ENCODE measurements at places on chromosomes 13 and 19. TPM values are rescaled to one million over a fixed set of nuclear protein-coding genes. Genes with fewer than 3 reads are reported as not detected.
A peak's percentile ranks its signal among the peaks of the same experiment; 100 is the strongest.

GRCh38 chr19:33818411-33818810 lies 21.7 kb downstream of the KCTD15 start:
- H3K4me1 ChIP-seq = peaks cover 16% of the 10 kb centered on the region
- peaks cover 3% of the 10 kb centered on the region for H3K36me3 ChIP-seq
- H3K27me3 ChIP-seq = no peaks in the 10 kb centered on the region
- H3K27ac ChIP-seq = no peak overlapping the region

NOSIP gene
- 63.5 TPM for total RNA-seq

PRR36 gene
- 0.13 TPM for total RNA-seq

ZNF667 gene
- 21.3 TPM for total RNA-seq

SYNE4 gene
- total RNA-seq = 15.4 TPM

- H3K4me1 ChIP-seq = no peaks in the 10 kb centered on the region
- no peak overlapping the region for H3K4me3 ChIP-seq
- no peaks in the 10 kb centered on the region for H3K27me3 ChIP-seq
- DNase-seq = no peak
- H3K27ac ChIP-seq = no peak overlapping the region
- H3K36me3 ChIP-seq = no peaks in the 10 kb centered on the region
These were observed 55.1 kb upstream of the CLDN10 start for GRCh38 chr13:95497381-95497807.

IGLON5 gene
- not detected for total RNA-seq

RFPL4A gene
- not detected for total RNA-seq

ZFP28 gene
- total RNA-seq = 9.7 TPM

DNA sequence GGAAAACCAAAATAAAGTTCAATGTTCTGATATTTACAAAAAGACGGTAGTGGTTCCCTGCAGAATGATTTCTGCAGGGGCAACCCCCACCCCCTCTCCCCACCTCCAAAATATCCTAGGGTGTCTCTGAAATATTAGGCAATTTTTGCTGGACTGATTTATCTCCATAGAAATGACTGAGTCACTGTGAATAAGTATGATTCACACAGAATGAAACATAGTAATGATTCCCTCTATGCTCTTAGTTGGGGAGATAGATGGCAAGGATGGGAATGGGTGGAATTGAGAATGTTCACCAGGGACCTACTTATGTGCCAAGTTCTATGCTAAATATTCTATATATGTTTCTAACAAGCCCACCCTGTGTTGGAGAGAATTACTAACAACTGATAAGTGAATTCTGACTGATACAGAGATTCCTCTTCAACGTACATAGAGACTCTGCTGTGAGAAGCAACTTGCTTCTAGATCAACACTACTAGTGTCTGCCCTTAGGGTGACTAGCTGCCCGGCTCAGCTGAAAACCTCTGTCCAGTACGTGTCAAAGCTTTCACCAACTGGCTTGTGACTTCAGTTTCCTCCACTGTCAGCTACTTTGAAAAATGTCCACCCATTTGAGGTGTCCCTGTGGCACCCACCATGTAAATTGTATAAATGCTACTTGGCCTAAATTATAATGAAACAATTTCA lies 38.4 kb upstream of the RAP2A start:
- no peaks in the 10 kb centered on the region for H3K27me3 ChIP-seq
- H3K27ac ChIP-seq = no peak overlapping the region
- DNase-seq = no peak
- H3K4me1 ChIP-seq = peaks cover 4% of the 10 kb centered on the region
- H3K4me3 ChIP-seq = no peak overlapping the region

DNA sequence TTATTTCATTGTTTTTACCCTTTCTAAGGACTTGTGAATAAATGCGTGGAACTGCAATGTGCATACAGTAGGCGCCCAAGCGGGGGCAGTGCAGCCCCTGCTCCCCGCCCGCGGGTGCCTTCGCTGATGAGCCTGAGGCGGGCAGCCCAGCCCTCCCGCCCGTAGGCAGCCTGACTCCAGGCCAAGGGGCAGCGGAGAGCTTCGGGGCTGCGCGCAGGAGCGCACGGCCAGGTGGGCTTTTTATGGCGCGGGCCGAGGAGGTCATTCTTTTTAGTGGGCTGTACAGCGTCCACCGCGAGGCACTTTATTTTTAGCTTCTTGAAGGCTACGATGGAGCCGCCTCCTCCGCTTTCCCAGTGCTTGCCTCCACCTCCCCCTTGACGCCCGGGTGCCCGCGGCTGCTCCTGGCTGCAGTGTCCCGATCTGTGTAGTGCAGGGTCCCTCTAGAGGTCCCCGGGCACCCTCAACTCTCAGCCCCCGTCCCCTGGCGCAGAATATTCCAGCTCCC lies 60.5 kb downstream of the CCNE1 start:
- no peaks in the 10 kb centered on the region for H3K36me3 ChIP-seq
- no peak overlapping the region for H3K27ac ChIP-seq
- H3K4me3 ChIP-seq = no peak overlapping the region
- no peaks in the 10 kb centered on the region for H3K27me3 ChIP-seq
- no peak for DNase-seq

PLIN5 gene
- total RNA-seq = 6.9 TPM

FFAR1 gene
- not detected for total RNA-seq

GRCh38 chr13:88142653-88143052 lies 471.5 kb downstream of the SLITRK5 start:
- H3K27ac ChIP-seq = no peak overlapping the region
- no peaks in the 10 kb centered on the region for H3K4me1 ChIP-seq
- H3K4me3 ChIP-seq = no peak overlapping the region
- no peak for DNase-seq
- no peaks in the 10 kb centered on the region for H3K27me3 ChIP-seq

WIZ gene
- 35.9 TPM for total RNA-seq

KLK11 gene
- not detected for total RNA-seq

DNA sequence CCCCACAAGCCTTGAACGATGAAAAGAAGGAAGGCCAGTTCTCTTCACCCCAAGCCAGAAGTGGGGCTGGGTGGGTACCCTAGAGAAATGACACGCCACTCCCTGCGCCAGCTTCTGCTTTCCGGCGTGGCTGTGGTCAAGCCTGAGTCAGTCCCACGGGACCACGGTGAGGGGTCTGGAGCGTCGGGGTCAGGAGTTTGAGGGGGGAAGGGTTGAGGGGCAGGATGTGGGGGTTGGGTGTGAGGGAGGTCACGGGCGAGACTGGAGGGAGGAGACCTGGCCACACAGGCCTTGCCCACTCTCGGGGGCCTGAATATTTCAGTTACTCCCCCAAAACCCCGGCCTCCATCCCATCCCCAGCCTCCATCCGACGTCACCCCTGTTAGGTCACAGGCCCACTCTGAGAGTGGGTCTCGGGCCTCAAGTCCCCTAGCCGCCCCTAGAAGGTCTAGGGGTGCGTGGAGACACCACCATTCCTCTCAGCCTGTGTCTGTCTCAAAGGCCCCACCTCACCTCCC lies 500 bp upstream of the IFI30 start:
- peaks cover 10% of the 10 kb centered on the region for H3K36me3 ChIP-seq
- H3K4me3 ChIP-seq = peak overlapping the region; percentile 46
- H3K27me3 ChIP-seq = no peaks in the 10 kb centered on the region
- peaks cover 5% of the 10 kb centered on the region for H3K4me1 ChIP-seq

ZNF555 gene
- total RNA-seq = 9.7 TPM

KRTDAP gene
- not detected for total RNA-seq

GRCh38 chr19:31533114-31533513 lies 183.9 kb upstream of the TSHZ3 start:
- H3K27ac ChIP-seq = no peak overlapping the region
- H3K4me3 ChIP-seq = no peak overlapping the region
- no peaks in the 10 kb centered on the region for H3K4me1 ChIP-seq
- H3K27me3 ChIP-seq = no peaks in the 10 kb centered on the region
- no peak for DNase-seq
- no peaks in the 10 kb centered on the region for H3K36me3 ChIP-seq

- no peaks in the 10 kb centered on the region for H3K4me1 ChIP-seq
- H3K27me3 ChIP-seq = no peaks in the 10 kb centered on the region
- no peak overlapping the region for H3K27ac ChIP-seq
- no peak overlapping the region for H3K4me3 ChIP-seq
- DNase-seq = no peak
These were observed 247.7 kb downstream of the SLITRK1 start for GRCh38 chr13:83634601-83635000.

GRCh38 chr19:45177817-45178261 lies at the start of gene TRAPPC6A:
Gene TRAPPC6A, minus strand, starts transcription at chr19:45178237. Its CDS starts 19 bp downstream, at chr19:45178218.
- no peak for DNase-seq
- H3K4me3 ChIP-seq = peak within 1 kb of the TSS; percentile 79
- H3K4me1 ChIP-seq = peaks cover 25% of the 10 kb centered on the region

GRCh38 chr13:106205871-106206270 lies 329.6 kb downstream of the EFNB2 start:
- no peaks in the 10 kb centered on the region for H3K4me1 ChIP-seq
- no peaks in the 10 kb centered on the region for H3K27me3 ChIP-seq
- no peaks in the 10 kb centered on the region for H3K36me3 ChIP-seq
- no peak overlapping the region for H3K27ac ChIP-seq

GRCh38 chr13:54424344-54424743 lies 1395.7 kb downstream of the OLFM4 start:
- no peak overlapping the region for H3K4me3 ChIP-seq
- H3K36me3 ChIP-seq = no peaks in the 10 kb centered on the region
- H3K27ac ChIP-seq = no peak overlapping the region

ELAVL1 gene
- total RNA-seq = 42.4 TPM

GRCh38 chr19:14404312-14404711 lies 14.8 kb downstream of the DDX39A start:
- peak; percentile 28 for DNase-seq
- no peaks in the 10 kb centered on the region for H3K27me3 ChIP-seq
- H3K36me3 ChIP-seq = peaks cover 26% of the 10 kb centered on the region
- no peaks in the 10 kb centered on the region for H3K4me1 ChIP-seq
- H3K27ac ChIP-seq = no peak overlapping the region

DNA sequence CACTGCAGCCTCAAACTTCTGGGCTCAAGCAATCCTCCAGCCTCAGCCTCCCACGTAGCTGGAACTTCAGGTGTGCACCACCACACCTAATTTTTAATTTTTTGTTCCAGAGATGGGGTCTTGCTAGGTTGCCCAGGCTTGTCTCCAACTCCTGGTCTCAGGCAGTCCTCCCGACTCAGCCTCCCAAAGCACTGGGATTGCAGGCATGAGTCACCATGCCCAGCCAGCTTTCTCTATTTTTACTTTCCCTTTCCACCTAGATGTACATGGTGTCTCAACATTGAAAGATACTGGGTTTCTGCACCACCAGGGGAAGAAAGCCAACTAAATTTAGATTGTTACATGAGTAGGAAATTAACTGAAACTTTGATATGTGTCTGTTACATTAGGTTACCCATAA lies 13.8 kb upstream of the ZNF846 start:
- H3K4me3 ChIP-seq = no peak overlapping the region
- no peaks in the 10 kb centered on the region for H3K27me3 ChIP-seq
- no peak for DNase-seq
- peaks cover 9% of the 10 kb centered on the region for H3K4me1 ChIP-seq
- no peaks in the 10 kb centered on the region for H3K36me3 ChIP-seq

DNA sequence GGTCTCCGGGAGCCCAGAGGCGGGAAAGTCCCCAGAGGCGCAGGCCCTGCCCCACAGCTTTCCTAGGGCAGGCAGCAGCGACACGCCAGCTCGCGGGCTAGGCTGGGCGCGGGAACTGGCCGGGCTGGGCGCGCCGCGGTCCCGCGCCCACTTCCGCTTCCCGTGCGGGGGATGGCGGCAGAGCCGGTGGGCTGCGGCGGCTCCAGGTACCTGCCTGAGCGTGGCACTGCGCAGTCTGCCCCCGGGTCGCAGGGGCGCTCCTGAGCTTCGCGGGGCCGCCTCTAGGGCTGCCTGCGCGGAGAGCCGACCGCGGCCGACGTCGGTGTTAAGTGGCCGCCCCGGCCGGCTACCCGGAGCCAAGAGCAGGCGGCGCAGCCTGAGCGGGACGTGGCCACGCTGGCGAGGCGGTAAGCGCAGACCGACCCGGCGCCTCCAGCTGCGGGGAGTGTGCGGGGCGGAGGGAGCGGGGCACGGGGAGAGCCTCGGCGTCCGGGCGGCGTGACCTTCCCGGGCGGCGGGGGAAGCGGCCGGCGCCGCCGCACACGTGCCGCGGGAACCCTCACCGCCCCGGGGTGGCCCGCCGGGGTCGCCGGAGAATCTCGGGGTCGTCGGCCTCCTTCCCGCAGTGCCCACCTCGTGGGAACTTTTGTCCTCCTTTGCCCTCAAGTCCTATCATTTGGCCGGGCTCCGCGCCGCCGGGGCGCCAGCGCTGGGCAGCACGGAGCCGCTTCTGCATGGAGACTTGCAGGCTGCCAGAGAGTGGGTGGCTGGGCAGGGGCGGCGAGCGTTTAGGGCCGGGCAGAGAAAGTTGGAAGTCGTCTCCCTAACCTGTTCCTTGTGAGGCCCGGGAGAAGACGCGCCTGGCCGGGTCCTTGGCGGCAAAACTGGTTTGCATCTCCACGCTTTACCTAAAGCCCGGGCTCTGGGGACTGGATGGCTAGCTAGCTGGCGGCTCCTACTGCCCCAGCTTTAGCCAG lies 31.4 kb upstream of the MPHOSPH8 start:
- no peaks in the 10 kb centered on the region for H3K27me3 ChIP-seq
- no peaks in the 10 kb centered on the region for H3K4me1 ChIP-seq
- peak; percentile 28 for DNase-seq
- peak overlapping the region; percentile 22 for H3K4me3 ChIP-seq

DNA sequence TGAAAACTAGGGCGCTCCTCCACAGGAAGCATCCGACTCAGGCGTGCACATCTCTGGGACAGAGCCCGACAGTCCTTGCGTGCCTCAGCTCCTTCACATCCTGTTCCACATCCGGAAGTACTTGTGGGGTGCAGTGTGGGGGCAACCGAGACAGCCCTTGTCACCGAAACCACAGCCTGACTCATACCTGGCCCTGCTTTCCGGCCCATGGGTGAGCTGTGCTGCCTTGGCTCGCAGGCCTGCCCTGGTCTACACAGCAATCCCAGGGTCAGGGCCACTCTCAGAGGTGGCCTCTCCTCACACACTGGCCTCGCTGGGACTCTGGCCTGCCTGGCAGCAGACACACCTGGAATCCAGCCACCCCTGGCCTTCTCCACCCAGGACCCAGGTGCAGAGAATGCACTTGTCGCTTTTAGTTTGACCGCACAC lies 100.4 kb downstream of the STK24 start:
- peak; percentile 41 for DNase-seq
- H3K27ac ChIP-seq = peak overlapping the region; percentile 57
- no peak overlapping the region for H3K4me3 ChIP-seq
- H3K27me3 ChIP-seq = no peaks in the 10 kb centered on the region
- peaks cover 18% of the 10 kb centered on the region for H3K4me1 ChIP-seq
- peaks cover 15% of the 10 kb centered on the region for H3K36me3 ChIP-seq

SIGLEC11 gene
- 0.67 TPM for total RNA-seq

GNG7 gene
- 6.6 TPM for total RNA-seq

LMTK3 gene
- total RNA-seq = 5.6 TPM

GRCh38 chr19:4217429-4218264 lies 11.7 kb upstream of the EBI3 start:
- no peaks in the 10 kb centered on the region for H3K4me1 ChIP-seq
- DNase-seq = no peak
- H3K27ac ChIP-seq = no peak overlapping the region
- H3K36me3 ChIP-seq = no peaks in the 10 kb centered on the region

Measured in thyroid gland (tissue), 4 donors.